RWPE2 (cell line): ENCODE measurements at places on chromosomes 13 and 19.

DNA sequence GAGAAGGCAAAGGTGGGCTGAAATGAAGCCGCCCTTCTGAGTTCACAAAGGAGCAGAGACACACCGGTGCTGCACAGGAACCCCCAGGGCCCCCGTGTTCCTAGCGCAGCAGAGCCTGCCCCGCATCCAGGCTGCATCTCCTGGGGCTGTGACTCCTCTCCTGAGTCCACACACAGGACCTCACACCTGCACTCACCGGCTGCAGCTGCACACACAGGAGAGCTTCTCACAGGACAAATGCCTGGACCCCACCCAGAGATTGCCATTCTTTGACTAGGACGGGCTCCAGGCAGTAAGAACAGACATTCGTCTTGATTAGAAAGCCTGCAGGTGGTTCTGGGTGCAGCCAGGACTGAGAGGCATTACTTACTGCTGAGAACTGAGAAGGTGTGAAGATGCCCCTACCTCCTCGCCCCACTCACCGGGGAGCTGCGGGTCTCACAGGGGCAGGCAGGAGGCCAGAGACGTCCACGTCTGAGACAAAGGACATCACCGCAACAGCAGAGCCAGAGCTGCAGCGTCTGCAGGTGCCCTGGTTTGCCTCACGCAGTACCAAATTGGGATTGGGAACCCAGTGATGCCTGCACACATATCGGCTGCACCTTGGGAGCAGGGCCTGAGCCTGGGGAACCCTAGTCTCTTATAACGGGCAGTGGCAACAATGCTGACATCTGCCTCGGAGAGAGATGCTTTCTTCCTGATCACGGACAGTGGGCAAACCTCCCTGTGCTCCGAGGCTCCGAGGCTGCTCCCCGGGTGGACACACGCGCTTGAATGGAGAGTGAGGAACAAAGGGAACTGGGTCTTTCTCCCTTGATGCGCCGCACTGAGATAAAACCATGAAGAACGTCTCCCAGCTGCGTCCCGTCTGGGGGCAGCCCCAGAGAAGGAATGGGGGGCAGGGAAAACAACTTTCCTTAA is 50.4 kb downstream of the RASA3 start:
- peaks cover 7% of the 10 kb centered on the region for H3K4me1 ChIP-seq
- no peaks in the 10 kb centered on the region for H3K27me3 ChIP-seq
- peak; percentile 42 for DNase-seq
- H3K36me3 ChIP-seq = no peaks in the 10 kb centered on the region

DNA sequence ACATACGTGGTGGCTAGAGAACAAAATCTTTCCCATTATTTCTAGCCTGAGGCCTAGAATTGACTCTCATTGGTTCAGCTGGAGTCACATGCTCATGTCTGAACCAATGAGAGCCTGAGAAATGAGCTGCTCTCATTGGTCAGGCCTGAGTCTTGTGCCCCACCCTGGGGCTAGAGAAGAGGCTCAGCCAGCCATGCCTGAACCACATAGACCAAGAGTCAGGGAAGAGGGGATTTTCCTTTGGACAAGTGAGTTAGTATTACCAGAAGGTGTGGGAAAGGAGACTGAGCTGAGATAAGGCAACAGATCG is 6.9 kb downstream of the FXYD5 start:
- DNase-seq = no peak
- H3K4me3 ChIP-seq = no peak overlapping the region
- peaks cover 97% of the 10 kb centered on the region for H3K36me3 ChIP-seq
- H3K4me1 ChIP-seq = no peaks in the 10 kb centered on the region

GRCh38 chr19:38727868-38728660 is 16.2 kb downstream of the CAPN12 start:
- H3K36me3 ChIP-seq = peaks cover 75% of the 10 kb centered on the region
- no peak overlapping the region for H3K27ac ChIP-seq
- peak; percentile 51 for DNase-seq
- no peak overlapping the region for H3K4me3 ChIP-seq
- no peaks in the 10 kb centered on the region for H3K27me3 ChIP-seq

GRCh38 chr13:95564733-95565291 is 12.3 kb downstream of the CLDN10 start:
- no peaks in the 10 kb centered on the region for H3K36me3 ChIP-seq
- H3K4me1 ChIP-seq = peaks cover 6% of the 10 kb centered on the region
- DNase-seq = no peak

DNA sequence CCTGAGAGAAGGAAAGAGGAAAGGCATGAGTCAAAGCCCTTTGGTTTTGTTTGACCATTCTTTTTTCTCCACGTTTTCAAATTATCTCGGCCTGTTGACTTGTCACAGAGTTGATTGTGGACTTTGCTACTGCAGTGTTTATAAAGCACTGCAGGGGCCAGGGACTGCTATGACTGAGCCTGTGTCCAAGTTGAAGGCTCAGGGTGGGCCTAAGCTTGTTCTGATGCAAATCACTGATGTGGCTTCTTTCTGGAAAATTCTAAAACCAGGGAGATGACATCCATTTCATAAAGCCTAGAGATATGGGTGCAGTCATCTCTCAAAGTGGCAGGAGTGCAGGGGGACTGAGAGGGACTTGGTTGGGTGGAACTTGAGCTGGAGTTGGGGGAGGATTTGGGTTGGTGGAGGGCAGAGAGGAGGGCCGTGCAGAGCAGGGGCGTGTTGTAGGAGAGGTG is 1.2 kb upstream of the CXCL17 start:
- H3K36me3 ChIP-seq = no peaks in the 10 kb centered on the region
- H3K4me3 ChIP-seq = no peak overlapping the region
- no peaks in the 10 kb centered on the region for H3K27me3 ChIP-seq
- peaks cover 3% of the 10 kb centered on the region for H3K4me1 ChIP-seq
- no peak for DNase-seq

DNA sequence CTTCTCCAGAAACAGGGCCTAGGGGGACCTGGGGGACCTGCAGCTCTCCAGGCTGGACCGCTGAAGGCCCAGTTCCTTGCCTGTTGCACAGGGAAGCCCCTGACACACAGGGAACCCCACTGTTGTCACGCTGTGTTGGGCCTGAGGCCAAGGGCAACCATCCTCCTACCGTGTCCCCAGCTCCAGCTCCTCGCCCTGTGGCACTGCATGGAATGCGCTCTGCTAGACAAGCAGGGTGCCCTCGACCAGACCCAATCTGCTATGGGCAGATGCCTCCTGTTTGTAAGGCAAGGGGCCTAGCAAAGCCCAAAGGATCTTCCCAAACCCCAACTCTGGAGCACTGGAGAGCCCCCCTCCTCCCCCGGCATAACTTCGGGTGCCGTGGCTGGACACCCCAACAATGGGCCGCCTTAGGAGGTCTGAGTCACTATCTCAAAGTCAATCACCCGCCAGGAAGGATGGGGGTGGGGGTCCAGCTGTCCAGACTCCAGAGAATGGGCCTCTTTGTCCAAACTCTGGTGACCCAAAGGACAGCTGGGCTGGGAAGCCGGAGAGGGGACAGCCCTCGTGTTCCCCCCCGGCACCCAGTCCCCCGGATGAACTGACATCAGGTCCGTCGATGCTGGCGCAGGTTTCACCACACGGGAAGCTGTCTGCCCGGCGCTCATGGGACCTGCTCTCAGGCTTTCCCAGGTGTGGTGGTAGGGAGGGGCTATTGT is 3.7 kb downstream of the BRSK1 start:
- no peak overlapping the region for H3K4me3 ChIP-seq
- no peaks in the 10 kb centered on the region for H3K4me1 ChIP-seq
- H3K36me3 ChIP-seq = peaks cover 14% of the 10 kb centered on the region
- H3K27me3 ChIP-seq = no peaks in the 10 kb centered on the region

GRCh38 chr13:44967704-44968433 is 21.4 kb downstream of the NUFIP1 start:
- peaks cover 75% of the 10 kb centered on the region for H3K36me3 ChIP-seq
- no peaks in the 10 kb centered on the region for H3K4me1 ChIP-seq
- no peaks in the 10 kb centered on the region for H3K27me3 ChIP-seq
- no peak overlapping the region for H3K4me3 ChIP-seq
- no peak overlapping the region for H3K27ac ChIP-seq

DNA sequence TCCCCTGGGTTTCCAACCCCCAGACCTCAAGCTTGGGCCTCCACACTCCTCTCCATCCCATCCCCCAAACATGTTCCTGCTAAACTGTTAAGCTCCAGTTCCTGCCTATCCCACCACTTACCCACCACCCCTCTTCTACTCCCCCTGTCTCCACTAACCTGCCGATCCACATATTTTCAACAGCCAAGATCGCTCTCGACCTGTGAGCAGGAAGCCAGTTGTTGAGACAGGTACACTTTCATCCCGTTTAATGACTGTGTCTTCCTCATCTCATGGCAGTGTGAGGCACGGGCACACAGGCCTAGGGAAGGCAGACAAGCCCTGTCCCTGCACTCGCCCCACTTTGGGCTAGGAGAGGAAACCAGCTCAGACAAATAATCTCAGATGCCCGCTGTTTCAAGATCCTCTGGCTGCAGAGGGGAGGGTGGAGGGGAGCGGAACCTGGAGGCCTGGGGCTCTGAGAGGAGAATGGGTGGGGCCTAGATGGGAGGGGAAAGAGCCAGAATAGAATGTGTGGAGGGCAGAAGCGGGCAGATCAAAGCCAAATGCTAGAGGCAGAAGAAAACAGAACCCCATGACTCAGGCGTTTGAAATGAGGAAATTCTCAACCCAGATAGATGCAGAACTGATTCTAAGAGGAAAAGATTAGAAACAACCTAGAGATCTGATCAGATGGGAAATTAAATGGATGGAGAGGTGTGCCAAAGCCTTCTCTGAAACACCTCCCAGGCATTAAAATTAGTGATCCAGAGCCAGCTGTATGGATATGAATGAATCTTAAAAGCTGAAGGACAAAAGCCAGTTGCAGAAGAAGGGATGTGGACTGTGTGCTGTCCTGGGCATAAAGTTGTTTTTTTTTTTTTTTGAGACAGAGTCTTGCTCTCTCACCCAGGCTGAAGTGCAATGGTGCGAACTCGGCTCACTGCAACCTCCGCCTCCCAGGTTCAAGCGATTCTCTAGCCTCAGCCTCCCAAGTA is 16.9 kb upstream of the CYP2S1 start:
- H3K4me3 ChIP-seq = no peak overlapping the region
- H3K4me1 ChIP-seq = peaks cover 11% of the 10 kb centered on the region
- DNase-seq = peak; percentile 77
- no peaks in the 10 kb centered on the region for H3K36me3 ChIP-seq
- peak overlapping the region; percentile 22 for H3K27ac ChIP-seq

- H3K4me3 ChIP-seq = no peak overlapping the region
- H3K36me3 ChIP-seq = no peaks in the 10 kb centered on the region
- peaks cover 31% of the 10 kb centered on the region for H3K4me1 ChIP-seq
- no peak for DNase-seq
- no peaks in the 10 kb centered on the region for H3K27me3 ChIP-seq
- H3K27ac ChIP-seq = no peak overlapping the region
These were observed 21.2 kb upstream of the SCEL start for GRCh38 chr13:77514336-77514726.

DNA sequence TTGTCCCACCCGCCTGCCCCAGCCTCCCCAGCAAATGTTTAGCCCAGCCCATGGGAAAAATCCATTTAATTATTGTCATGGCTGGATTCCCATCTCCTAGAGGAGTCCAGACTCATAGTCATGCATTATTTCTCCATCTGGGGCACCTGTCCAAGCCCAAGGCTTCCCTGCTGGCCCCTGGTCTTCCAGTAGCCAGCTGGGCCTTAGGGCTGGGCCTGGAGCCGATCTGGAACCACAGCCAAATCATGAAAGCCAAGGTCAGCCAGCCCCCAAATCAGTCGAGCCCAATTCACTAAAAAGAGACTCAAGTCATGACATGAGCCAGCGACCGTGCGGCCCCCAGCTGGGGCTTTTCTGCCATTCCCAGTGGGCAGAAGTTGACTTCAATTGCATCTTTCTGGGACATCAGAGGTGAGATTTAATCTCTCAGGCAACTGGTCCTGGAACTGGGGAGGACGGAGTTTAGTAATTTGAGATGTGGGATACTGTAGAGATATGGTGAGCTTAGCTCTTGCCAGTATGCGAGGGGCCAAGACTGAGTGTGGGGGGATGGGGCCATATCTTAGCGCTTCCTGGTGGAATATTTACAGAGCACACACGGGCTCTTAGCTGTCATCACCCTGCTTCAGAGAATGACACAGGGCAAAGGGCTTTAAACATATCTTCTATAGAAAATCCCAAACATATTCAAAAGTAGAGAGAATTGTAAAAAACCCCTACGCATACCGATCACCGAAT is 9.4 kb upstream of the PGLYRP2 start:
- H3K27me3 ChIP-seq = no peaks in the 10 kb centered on the region
- H3K27ac ChIP-seq = no peak overlapping the region
- no peak for DNase-seq
- H3K4me1 ChIP-seq = no peaks in the 10 kb centered on the region
- H3K4me3 ChIP-seq = no peak overlapping the region
- no peaks in the 10 kb centered on the region for H3K36me3 ChIP-seq

DNA sequence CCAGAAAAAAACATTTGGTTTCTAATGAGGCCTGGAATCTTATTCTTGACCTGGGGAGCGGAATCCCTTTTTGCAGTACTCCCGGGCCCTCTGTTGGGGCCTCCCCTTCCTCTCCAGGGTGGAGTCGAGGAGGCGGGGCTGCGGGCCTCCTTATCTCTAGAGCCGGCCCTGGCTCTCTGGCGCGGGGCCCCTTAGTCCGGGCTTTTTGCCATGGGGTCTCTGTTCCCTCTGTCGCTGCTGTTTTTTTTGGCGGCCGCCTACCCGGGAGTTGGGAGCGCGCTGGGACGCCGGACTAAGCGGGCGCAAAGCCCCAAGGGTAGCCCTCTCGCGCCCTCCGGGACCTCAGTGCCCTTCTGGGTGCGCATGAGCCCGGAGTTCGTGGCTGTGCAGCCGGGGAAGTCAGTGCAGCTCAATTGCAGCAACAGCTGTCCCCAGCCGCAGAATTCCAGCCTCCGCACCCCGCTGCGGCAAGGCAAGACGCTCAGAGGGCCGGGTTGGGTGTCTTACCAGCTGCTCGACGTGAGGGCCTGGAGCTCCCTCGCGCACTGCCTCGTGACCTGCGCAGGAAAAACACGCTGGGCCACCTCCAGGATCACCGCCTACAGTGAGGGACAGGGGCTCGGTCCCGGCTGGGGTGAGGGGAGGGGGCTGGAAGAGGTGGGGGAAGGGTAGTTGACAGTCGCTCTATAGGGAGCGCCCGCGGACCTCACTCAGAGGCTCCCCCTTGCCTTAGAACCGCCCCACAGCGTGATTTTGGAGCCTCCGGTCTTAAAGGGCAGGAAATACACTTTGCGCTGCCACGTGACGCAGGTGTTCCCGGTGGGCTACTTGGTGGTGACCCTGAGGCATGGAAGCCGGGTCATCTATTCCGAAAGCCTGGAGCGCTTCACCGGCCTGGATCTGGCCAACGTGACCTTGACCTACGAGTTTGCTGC is at the start of gene ICAM4:
ICAM4 (plus strand) TSS at position 153 of the 935 bp plus-strand sequence; CDS start at position 211, 58 bp downstream.
- H3K4me3 ChIP-seq = no peak within 1 kb of the TSS
- no peaks in the 10 kb centered on the region for H3K27me3 ChIP-seq
- H3K36me3 ChIP-seq = no peaks in the 10 kb centered on the region
- peaks cover 26% of the 10 kb centered on the region for H3K4me1 ChIP-seq

- H3K27me3 ChIP-seq = no peaks in the 10 kb centered on the region
- H3K4me1 ChIP-seq = no peaks in the 10 kb centered on the region
- H3K36me3 ChIP-seq = no peaks in the 10 kb centered on the region
- no peak for DNase-seq
- no peak overlapping the region for H3K4me3 ChIP-seq
- no peak overlapping the region for H3K27ac ChIP-seq
These were observed 33.1 kb downstream of the DCLK1 start for GRCh38 chr13:36098080-36098479.

GRCh38 chr13:110706570-110707372 is 855 bp upstream of the CARS2 start:
- peaks cover 25% of the 10 kb centered on the region for H3K36me3 ChIP-seq
- H3K27me3 ChIP-seq = no peaks in the 10 kb centered on the region
- H3K27ac ChIP-seq = peak overlapping the region; percentile 93
- peaks cover 7% of the 10 kb centered on the region for H3K4me1 ChIP-seq

GRCh38 chr19:47239152-47239551 is 8.2 kb upstream of the BBC3 start:
- H3K36me3 ChIP-seq = no peaks in the 10 kb centered on the region
- DNase-seq = no peak
- no peak overlapping the region for H3K27ac ChIP-seq
- peaks cover 6% of the 10 kb centered on the region for H3K4me1 ChIP-seq
- H3K4me3 ChIP-seq = peak overlapping the region; percentile 19
- no peaks in the 10 kb centered on the region for H3K27me3 ChIP-seq
